ENCODE measurements at places on chromosomes 11 and 22.
A peak's percentile ranks its signal among the peaks of the same experiment; 100 is the strongest.

GRCh38 chr11:3341298-3341697, 37.6 kb downstream of the ZNF195 start:
- ATAC-seq = no peak

- ATAC-seq = no peak
These were observed 45.0 kb downstream of the BBOX1 start for GRCh38 chr11:27085605-27086004.

- ATAC-seq = no peak
These were observed 686.6 kb downstream of the LUZP2 start for GRCh38 chr11:25183411-25183810.

- no peak for ATAC-seq
These were observed 122.3 kb upstream of the SNX19 start for GRCh38 chr11:131038597-131038996.

- ATAC-seq = peak; percentile 53
These were observed 58.1 kb downstream of the LINC01488 start for GRCh38 chr11:69539416-69540117.

GRCh38 chr22:33539902-33540751, 380.1 kb downstream of the LARGE1 start:
- no peak for ATAC-seq

DNA sequence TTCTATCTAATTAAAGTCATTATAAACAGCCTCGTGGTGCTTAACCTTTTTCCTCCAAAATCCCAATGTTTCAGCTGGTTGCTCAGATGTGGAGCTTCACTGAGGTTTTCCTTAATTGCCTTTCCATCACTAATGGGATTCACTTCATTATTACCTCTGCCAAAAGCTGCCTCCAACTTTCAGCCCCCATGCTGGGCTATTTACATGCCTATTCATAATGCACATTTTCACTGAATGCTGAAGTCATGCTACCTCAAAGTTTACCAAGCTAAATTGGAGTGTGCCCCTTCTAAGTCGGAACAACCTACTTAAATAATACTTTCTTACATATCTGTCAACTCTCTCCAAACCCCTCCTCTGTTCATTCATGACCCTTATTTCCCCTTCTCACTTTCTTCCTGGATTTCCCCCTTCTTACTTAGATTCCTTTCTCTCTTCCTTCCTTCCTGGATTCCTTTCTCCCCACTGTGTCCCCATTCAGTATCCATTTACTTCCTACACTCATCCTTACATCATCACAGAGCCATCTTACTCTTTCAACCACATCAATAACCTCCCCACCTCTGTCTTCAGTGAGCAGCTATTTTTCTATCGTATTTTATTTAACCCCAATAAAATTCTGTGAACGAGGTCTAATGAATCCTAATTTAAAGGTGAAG, 887.3 kb upstream of the TENM4 start:
- ATAC-seq = no peak

- no peak for ATAC-seq
These were observed 2.5 kb upstream of the ADM start for GRCh38 chr11:10302359-10302743.

DNA sequence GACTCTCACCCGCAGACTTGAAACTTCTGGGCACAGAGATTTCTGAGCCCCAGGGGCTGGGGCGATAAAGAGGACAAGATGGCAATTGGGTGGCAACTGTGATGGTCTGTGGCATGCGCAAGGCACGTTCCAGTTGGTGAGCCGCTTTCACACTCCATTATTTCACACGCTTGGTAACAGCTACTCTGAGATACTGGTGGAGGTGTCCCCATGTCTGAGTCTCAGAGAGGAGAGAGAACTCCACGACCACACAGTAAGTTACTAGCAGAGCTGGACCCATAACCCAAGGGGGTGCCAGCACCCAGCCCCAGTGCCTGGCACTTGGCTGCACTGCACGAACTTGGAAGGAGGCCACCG, 6.0 kb upstream of the KCNJ4 start:
- peak; percentile 52 for ATAC-seq

DNA sequence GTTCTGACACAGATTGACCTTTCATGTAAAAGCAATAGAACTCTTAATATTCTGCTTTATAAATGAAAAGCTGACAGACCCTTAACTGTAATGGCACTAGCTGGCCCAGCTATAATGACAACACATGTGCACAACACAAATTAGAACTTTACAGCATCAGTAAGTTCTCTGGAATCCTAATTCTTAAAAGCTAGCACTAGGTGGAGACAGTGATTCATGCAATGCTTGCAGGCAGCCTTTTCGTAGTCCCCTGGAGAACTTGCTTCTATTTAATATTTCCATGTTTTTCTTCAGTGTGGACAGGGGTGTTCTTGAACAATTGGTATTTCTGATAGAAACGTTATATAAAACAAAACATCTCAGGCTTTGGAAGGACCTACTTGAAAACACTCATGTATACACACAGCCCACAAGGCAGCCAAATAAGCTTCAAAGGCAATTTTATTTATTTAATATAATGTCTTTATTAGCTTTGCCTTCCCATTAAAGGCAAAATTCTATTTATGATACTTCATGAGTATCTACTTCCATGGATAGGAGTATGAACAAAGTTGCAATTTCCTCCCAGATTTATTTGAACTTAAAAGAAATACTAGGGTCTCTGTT, 374.3 kb upstream of the MPPED2 start:
- no peak for ATAC-seq

GRCh38 chr11:66450560-66450959, 11.9 kb upstream of the MRPL11 start:
- ATAC-seq = no peak

Measured in stimulated activated memory B cell treated with anti-CD40 and anti-IgM and Interleukin-4, amounts not matched to agents 10 μg/mL and 1 μg/mL and 100 μg/mL, for 72 hours (primary cell).